ENCODE measurements at places on chromosomes 4 and X.

- peak; percentile 20 for DNase-seq
Measured at GRCh38 chr4:87679449-87680169, 29.5 kb downstream of the DMP1 start.

DNA sequence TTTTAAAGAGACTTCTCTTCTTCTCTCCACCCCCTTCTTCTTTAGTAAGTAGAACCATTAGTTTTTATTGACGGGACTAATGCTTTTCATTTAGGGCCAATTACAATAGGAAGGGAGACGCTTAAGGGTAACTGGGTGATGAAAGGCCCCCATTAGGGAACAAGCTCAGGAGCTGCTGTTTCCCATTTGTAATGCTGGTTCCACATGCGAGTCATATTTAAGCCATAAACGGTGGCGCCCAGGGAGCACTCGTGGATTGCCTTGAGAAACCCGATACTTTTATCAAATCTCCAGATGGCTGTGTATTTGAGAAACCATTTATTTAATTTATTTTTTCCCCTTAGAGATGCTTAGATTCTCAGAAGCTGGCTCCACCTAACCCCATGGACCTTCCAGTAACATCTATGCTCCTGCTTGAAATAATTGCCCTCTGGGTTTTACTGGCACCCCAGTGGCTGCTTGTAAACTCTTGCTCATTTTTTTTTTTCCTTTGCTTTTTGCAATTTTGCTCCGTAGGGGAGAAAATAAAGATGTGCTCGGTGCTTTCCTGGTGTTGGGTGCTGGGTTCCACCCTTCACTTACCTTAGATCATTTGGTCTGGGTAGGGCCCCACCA is 124.2 kb upstream of the MSX1 start:
- DNase-seq = no peak

- DNase-seq = no peak
Measured at GRCh38 chr4:135368831-135369230, 1167.2 kb upstream of the PABPC4L start.

DNA sequence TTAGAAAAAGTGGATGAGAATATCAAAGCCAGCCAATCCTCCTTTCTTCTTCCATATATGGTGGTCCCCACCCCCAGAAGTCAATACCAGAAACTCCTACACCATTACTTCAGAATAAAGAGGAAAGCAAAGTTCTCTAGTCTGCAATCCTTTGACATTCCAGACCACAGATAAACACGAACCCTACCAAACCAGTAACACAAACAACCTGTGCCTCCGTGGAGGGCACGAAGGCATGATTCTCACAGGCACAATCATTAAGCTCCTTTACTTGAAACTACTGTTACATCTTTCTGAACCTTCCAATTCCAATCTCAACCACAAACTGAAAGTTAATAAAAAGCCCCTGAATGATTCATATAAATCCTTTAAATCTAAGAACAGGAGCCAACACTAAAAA is 16.3 kb downstream of the MAML3 start:
- no peak for DNase-seq

GRCh38 chr4:151389311-151389710 is 19.7 kb upstream of the FHIP1A start:
- DNase-seq = no peak

DNA sequence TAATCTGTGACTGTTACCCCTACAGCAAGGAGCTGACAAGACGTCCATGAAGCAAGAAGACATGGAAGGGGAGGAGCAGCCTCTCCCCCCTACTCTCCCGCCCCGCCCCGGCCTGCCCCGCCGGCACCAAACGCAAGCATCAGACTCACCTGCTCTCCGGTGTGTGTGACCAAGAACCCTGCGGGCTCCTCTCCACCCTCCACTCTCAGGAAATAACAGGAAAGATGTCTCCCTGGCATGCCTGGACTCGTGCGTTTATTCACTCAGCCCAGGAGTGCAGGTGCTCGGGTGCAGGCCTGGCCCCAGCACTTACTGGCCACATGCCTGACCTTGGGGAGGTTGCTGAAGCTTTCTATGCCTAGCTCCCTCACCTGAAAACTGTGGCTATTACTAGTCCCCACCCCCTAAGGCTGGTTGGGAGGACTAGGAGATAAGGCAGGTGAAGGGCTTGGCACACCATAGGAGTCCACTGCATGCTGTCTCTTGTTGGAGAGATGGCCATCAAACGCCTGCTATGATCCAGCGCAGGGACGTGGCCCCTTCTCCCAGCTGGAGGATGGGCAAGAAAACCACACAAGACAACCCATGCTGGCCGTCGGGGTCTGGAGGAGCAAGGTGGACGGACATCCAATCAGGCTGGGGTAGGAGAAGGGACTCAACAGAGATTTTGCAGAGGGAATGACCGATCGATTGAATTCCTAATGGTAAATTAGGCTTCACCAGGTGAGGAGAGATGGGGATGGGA is 34.9 kb upstream of the CLDN24 start:
- no peak for DNase-seq

DNA sequence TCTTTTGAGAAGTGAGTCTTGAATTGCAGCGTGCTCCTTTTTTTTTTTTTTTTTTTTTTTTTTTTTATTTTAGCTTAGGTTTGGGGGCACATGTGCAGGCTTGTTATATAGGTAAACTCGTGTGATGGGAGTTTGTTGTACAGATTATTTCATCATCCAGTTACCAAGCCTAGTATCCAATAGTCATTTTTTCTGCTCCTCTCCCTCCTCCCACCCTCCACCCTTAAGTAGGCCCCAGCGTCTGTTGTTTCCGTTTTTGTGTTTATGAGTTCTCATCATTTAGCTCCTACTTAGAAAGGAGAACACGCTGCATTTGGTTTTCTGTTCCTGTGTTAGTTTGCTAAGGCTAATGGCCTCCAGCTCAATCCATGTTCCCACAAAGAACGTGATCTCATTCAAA is 81.3 kb upstream of the TSPAN5 start:
- no peak for DNase-seq

DNA sequence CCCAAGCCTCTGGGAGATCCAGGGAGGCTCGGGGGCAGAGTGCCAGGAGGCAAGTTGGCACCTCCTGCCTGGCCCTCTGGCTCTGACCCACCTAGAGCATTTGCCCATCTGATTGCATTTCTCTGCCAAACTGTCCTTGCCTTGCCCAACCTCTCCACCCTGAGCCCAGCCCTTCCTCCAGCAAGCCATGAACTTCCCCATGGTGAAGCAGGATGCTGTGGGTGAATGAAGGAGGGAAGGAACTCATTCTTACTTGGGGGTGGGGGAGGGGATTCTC is 9.3 kb upstream of the CNGA2 start:
- DNase-seq = no peak

GRCh38 chr4:44914748-44915147 is 188.4 kb upstream of the GNPDA2 start:
- DNase-seq = no peak

DNA sequence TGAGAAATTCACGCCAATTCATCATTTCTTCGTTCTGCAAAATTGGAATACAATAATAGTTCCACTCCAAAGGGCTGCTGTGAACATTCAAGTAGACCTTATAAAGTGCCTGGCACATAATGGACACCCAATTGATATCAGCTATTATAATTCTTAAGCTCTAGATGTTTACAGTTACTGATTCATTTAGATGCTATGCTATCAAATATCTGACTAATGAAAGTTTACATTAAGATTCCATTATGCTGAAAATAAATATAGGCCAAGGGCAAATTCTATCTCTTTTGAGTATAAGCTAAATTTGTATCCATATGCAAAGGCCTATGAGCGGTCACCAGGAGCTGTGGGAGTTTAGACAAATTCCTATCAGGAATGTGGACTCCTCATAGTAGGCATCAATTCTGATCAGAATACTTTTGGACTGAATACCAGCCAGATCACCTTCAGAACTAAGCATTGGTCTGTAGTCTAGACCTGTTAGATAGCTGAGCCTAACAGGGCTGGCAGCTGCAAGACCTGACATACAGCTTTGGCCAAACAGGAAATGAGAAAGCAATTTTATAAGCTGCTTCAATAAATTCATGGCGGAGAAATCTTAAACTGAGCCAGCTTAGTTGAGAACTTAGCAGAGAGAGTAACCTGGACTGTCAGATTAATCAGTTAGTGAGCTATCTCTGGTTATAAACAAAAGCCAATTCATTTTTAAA is 384.3 kb upstream of the ACTRT1 start:
- no peak for DNase-seq

- no peak for DNase-seq
Measured at GRCh38 chr4:40586729-40587128, 42.9 kb downstream of the RBM47 start.

- DNase-seq = no peak
Measured at GRCh38 chr4:110415478-110415877, 60.5 kb upstream of the ENPEP start.

- DNase-seq = no peak
Measured at GRCh38 chr4:168723020-168723419, 226.2 kb downstream of the PALLD start.

DNA sequence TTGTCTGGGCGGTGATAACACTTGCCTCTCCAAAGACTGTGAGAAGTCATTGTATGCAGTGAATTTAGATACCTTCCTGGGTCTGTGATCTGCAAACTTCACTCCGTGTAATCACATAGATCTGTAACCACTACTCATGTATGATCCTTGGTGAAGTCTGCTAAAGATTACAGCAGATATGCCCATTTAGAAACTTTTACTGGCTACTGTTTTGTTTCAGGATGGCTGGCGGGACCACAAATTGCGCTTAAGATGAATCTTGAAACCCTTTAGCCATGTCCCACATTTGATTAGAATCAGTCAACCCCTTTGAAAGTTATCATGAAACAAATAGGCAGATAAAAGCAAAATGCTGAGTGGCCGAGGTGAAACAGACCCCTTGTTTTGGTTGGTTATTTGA is 126.5 kb upstream of the SCML1 start:
- DNase-seq = no peak

- no peak for DNase-seq
Measured at GRCh38 chr4:42906341-42906740, 13.8 kb downstream of the GRXCR1 start.

GRCh38 chr4:181939199-181939945 is 303.8 kb upstream of the TENM3 start:
- no peak for DNase-seq

GRCh38 chr4:185099024-185099682 is 43.9 kb upstream of the SLC25A4 start:
- no peak for DNase-seq

DNA sequence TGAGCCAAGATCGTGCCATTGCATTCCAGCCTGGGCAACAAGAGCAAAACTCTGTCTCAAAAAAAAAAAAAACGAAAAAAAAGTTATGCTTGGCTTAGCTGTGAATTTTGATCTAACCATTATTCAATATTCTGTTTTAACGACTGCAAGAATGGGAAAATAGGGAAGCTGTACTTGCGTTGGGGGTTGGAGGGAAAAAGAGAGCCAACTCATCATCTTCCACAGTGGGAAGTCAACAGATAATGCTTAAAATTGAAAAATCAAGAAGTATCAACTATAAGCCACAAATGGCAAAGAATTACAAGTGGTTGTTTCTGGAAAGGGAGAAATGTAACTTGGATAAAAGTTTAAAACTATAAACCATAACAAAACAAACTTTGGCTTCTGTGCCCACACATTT is 2.9 kb downstream of the TEC start:
- no peak for DNase-seq

DNA sequence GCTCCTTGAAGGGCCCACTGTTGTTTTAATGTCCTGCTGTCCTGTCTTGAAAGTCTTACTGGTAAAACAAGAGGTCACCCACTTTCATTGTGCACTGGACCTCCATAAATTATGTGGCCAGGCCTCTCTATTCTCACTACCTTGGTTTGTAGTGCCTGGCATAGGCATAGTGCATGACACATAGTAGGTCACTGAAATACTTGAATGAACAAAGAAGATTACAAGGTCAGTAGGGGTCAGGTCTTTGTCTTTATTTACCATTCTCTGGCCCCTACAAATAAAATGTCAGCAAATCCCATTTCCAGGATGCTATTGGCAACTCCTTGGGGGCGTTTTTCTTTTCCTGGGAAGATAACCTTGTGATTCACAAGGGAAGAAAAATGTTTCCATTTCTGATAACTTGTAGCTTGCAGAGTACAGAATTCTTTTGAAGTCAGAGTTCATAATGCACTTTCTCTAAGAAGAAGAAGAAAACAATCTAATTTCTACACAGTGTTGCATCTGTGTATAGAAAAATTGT is 1.4 kb downstream of the PGM2 start:
- no peak for DNase-seq

DNA sequence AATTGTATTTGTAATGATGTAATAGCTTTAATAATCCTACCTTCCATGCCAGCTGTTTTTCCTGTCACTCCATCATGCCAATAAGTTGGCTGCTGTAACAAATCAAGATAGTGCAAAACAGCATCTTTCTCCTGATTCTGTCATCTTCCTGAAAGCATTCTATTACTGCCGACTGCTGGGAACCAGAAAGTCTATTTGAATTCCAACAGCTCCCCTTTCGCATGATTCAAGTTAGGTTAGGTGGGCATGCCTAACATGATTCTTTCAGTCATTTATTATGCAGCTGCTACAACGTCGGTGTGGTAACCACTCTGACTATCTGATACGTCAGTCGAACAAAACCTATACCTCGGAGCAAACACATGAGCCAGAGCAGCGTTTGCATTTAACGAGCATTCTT is 127.9 kb upstream of the DMD start:
- no peak for DNase-seq

DNA sequence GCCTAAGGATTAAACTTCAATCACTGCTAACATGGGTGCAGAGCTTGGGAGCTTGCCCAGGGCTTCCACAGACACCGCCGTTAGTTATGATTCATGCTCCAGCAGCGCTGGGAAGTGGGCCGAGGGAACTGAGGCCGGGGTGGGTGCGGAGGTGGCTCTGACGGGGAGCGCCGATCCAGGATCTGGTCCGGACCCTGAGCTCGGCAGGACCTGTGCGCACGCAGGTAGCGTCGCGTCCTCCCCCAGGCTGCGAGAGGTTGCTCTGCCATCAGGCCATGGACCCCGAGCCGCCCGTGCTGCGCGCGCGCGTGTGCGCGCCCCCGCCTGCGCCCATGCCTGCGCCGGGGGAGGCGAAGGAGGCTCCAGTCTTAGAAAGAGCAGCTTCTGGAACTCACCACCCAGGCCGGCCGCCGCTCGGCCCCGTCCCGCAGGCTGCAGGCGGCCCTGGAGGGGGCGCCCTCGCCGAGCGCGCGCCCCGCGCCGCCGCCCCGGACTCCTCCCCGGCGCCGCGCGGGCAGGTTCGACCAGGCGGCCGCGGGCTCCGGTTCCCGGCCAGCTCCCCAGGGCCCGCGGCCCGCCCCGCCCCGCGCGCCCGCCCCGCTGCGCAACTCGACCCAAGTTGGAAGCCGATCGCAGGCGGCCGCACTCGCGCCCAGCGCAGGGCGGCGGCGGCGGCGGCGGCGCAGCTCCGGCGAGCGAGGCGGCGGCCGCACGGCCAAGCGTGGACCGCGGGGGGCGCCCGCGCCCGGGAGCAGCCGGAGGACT is 732 bp upstream of the ADRA2C start:
- DNase-seq = no peak

DNA sequence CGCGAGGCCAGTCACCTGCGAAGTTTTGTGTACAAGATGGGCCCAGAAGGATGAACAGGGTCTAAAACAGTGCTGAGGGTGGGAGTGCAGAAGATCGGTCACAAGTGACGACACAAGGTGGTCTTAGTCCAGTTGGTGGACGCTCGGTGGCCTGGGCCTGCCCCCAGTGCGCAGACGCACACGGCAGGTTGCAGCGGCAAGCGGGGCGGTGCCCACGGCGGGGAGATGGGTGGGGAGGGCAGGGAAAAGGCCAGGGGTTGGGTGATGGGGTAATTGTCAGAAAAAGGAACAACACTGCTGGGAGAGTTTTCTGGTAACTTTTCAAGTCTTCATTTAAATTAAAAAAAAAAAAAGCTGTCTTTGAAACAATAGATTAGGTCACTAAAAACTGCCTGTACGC is 1.0 kb upstream of the PRDX4 start:
- no peak for DNase-seq

- peak; percentile 5 for DNase-seq
Measured at GRCh38 chrX:21658746-21659145, 616 bp upstream of the KLHL34 start.

Data from stimulated activated CD4-positive, alpha-beta T cell treated with anti-CD3 and anti-CD28 coated beads, Interleukin-4, amount 100 ng/mL, for 24 hours (primary cell).